Adrenal gland (tissue), 19 donors: ENCODE measurements at places on chromosomes 2 and 18. TPM values are rescaled to one million over a fixed set of nuclear protein-coding genes. Genes with fewer than 3 reads are reported as not detected.

DNA sequence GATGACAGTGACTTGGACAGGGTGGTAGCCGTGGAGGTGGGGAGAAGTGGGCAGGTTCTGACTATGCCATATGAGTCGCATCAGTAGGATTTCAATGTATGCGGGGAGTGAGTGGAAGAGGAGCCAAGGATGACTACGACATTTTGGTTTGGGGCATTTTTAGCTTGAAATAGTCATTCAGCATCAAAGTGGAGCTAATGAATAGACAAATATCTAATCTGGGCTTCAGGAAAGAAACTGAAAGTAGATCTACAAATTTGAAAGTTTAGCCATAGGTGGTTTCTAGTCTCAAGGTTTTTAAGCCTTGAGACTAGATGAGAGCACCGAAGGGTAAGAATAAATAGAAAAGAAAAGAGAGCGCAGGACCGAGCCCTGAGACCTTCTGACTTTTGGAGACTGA, 58.3 kb downstream of the FEZ2 start:
- DNase-seq = no peak
- no peaks in the 10 kb centered on the region for H3K27me3 ChIP-seq
- H3K4me1 ChIP-seq = no peaks in the 10 kb centered on the region
- no peak overlapping the region for H3K4me3 ChIP-seq
- peaks cover 8% of the 10 kb centered on the region for H3K36me3 ChIP-seq

GRCh38 chr18:240175-240574, 27.7 kb downstream of the THOC1 start:
- H3K4me3 ChIP-seq = no peak overlapping the region
- H3K27ac ChIP-seq = no peak overlapping the region
- DNase-seq = no peak
- peaks cover 3% of the 10 kb centered on the region for H3K36me3 ChIP-seq
- peaks cover 8% of the 10 kb centered on the region for H3K4me1 ChIP-seq

DNA sequence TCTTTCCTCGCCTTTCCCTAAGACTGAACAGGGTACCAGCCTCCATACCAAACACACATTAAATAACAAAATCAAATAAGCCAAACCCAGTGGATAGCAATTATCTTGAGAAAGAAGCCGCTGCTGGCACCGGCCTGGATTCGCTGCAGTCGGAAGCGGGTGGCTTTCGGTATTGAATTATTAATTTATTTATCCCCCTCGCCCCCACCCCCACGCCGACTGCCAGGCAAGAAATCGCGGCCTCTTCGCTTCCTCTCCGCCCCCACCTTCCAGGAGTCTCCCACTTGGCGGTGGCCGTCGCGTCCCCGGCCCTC, 370 bp upstream of the ZNF804A start:
- H3K36me3 ChIP-seq = no peaks in the 10 kb centered on the region
- peaks cover 5% of the 10 kb centered on the region for H3K4me1 ChIP-seq
- no peak overlapping the region for H3K27ac ChIP-seq
- DNase-seq = peak; percentile 1

DNA sequence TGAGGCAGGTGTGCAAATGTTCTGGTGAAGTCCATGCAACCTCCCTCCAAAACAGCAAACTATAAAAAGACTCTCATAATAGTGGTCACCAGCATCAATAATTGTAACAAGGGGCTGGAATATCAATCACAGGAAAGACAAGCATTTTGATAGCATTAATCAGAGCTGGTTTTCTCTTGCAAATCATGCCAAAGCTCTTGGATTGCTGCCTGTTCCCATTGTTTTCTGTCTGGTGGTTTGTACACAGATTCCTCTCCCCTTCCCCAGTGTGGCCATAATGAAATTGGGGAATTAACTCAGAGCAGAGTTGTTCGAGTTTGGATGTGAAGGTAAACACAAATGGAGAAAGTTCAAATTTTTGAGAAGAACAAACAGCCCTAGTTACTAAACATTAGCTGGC, 134.2 kb downstream of the CDCA7 start:
- H3K4me3 ChIP-seq = no peak overlapping the region
- H3K36me3 ChIP-seq = no peaks in the 10 kb centered on the region
- no peaks in the 10 kb centered on the region for H3K27me3 ChIP-seq
- no peak overlapping the region for H3K27ac ChIP-seq
- no peak for DNase-seq
- H3K4me1 ChIP-seq = no peaks in the 10 kb centered on the region

DNA sequence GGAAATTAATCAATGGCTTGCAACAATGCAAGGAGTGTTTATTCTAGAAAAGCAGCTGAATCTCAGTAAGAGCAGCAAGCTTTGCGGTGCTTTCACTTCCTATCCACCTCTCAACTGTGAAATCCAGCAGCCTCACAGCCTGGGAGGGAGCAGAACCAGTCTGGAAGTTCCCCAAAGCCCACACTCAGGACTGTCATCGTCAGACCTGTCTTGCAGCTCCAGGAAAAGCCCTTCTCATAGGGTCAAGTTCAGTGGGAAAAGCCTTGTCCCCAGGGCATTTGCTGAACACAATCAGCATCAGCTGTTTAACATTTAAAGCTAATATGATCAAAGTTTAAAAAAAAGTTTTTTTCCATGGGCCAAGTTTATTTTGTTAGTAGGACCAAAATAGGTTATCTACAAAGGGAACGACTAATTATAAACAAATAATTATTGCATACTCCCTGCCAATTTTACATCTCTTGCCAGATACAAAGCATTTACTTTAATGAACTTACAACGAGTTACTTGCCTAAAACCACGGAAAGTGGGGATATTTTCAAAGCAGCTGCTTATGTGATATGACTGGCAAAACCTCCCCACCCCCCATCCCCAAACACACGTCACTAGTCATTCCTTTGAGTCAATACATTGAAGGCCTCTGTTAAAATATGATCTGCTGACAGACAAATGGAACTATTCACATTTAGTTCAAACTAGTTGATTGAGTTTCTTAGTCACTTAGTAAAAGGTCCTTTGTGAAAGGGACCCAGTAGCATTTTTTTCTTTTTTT, 36.8 kb downstream of the PARD6G start:
- H3K27ac ChIP-seq = no peak overlapping the region
- no peaks in the 10 kb centered on the region for H3K36me3 ChIP-seq
- no peaks in the 10 kb centered on the region for H3K4me1 ChIP-seq
- DNase-seq = no peak

DNA sequence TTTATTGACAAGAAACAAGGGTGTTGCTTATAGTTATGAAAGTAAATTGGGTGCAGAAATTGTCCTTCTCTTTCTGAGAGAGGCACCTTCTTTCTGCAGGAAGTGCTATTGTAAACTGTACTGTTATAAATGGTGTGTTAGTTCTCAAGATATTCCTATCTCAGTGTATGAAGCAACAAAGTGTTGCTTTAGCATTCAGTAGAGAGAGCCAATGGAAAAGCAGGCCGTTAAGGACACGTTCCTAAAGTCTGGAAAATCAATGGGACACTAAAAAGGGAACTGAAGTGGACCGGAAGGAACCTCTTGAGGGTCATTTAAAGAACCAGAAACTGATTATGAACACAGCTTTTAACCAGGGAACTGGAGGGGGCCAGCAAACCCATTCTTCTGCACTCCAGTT, 510.0 kb upstream of the ZEB2 start:
- DNase-seq = no peak
- H3K4me3 ChIP-seq = no peak overlapping the region
- no peaks in the 10 kb centered on the region for H3K27me3 ChIP-seq
- H3K27ac ChIP-seq = no peak overlapping the region

SIX2 gene
- not detected for total RNA-seq

GKN2 gene
- total RNA-seq = not detected

MYL1 gene
- total RNA-seq = not detected

UGT1A5 gene
- total RNA-seq = not detected
